Fibroblast of skin of right biceps (primary cell): ENCODE measurements at places on chromosomes 5 and 9.

DNA sequence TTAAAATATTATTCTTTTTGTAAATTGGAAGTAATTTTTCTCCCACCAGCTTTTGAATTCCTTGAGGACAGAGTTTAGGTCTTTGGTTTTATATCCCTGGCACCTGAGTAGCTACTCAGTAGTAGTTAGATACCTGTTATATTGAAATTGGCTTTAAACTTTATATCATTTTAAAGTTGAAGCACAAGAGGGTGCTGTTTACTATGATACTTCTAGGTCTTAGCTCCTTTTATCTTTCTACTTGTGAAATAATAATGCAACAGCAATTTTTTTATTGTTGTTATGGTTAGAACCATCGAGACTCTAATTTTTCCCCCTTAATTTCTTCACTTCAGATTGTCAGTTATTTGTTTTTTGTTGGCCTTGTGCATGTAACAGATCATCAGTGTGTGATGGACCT lies 46.3 kb downstream of the AP3S1 start:
- peak; percentile 12 for DNase-seq

- DNase-seq, result peak; percentile 57
These were observed 192.3 kb downstream of the DEPDC1B start for GRCh38 chr5:60507687-60508086.

- no peak for DNase-seq
These were observed 6.7 kb upstream of the ZCCHC10 start for GRCh38 chr5:133032852-133033742.

DNA sequence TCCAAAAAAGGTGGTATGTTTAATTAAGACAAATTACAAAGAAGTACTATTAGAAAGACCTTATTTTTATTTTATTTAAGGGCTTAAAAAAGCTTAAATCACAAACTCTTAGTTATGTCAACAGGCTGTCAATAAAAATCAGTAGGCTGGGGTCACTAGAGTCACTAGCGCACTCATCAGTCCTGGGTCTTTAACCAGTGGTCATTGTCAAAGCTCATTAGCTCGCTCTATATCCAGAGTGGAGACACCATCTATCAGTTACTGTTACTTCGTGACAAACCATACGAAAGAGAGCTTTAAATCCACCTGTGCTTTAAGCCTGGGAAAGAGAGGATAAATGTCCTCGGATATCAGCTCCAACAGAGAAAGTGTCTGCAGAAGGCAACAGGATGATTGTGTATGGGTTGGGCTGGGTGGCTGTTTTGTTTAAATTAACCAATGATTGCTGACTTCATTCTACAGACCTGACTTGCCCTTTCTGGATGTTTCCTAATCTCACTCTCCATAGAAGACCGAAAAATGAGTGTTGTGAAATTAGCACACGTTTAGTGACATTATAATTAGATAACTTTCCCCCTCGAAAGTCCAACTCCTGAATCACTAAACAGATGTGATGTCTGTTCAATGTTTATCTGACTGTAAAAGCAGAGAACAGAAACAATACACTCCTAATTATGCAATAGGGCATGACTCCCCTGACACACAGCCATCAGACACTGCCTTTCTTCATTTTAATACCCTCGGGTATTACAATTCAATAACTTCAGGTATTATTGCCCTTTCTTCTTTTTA lies 123.6 kb upstream of the TNPO1 start:
- no peak for DNase-seq

GRCh38 chr9:109120204-109120789 lies 550 bp upstream of the TMEM245 start:
- DNase-seq, result no peak
